ENCODE measurements at places on chromosomes 7 and 10.

GRCh38 chr7:66219805-66220204, 14.7 kb downstream of the TPST1 start:
- no peak for DNase-seq

DNA sequence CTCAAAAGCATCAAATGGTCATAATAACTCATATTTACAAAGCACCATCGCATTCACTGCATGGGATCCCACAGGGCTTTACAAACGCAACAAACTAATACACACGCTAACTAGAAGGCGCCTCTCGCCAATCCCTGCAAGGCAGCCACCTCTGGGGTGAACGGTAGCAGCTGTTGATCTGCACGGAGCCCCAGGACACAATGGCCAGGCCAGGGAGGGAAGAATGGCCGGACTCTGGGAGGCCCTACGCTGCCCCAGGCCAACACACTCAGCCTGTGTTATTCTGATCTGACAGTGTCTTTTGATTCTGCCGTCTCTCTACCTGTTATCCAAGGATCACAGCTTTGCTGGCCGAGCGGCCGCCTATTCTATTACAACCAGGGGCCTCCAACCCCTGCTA, 41.8 kb downstream of the HABP2 start:
- DNase-seq = no peak

DNA sequence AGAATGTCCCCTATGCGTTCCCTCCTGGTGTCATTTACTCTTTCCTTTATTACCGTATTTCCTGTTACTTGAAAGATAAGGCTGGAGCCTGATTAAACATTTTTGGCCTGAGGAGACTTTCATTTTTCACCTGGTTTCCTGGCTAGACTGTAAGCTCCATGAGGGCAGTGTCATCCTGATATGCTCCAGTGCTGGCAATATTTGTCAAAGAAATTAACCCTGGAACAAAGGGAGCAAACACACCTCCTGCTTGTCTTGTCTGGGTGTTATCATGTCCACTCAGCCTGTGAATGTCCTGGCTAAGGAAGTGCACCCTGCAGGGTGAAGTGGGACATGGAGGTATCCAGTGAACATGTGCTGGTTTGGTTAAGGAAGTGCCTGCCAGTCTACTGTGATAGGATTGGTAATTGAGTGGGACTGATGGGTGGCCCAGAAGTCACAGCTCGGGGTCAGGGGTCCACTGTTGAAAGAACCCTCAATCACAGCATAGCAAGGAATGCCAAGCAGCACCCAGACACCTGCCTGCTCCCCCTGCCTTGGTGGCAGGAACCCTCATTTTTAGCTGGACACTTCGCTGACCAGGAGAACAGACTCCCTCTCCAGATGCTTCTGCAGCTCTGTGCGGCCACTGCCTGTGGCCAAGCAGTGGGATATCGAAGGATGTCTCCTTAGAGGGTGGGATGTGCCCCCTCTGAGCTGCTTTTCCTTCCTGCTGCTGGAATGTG, 20.9 kb upstream of the PPIA start:
- DNase-seq = no peak

DNA sequence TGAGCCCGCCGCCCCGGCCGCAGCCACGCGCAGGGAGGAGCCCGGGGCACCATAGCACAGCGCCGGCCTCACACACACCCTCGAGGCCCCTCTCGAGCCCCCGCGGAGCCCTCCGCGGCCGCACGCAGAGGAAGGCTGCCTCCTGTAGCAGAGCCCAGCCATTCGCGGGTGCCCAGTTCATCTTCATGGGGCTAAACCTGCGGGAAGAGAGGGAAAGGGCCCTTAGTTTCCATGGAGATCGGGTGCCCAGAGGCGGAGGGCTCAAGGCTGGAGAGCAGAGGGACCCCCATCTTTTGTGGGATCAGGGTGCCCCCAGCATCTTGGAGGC, 2.9 kb upstream of the SYCE1 start:
- DNase-seq = no peak

DNA sequence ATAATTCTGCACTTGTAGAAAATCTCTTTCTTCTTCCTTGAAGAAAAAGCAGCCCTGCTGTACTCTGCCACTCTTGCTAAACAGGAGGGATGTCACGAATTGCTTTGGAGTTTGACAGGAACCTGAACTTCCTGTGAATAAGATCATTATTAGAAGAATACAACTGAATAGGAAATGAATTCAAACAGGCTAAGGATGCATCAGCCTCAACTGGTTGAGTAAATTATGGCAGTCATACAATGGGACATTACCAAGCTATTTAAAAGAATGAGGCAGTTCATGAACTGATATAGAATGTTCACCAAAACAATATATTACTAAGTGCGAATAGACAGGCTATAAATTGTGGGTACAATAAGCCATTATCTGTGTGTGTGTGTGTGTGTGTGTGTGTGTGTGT, 97.1 kb upstream of the DOCK1 start:
- no peak for DNase-seq

DNA sequence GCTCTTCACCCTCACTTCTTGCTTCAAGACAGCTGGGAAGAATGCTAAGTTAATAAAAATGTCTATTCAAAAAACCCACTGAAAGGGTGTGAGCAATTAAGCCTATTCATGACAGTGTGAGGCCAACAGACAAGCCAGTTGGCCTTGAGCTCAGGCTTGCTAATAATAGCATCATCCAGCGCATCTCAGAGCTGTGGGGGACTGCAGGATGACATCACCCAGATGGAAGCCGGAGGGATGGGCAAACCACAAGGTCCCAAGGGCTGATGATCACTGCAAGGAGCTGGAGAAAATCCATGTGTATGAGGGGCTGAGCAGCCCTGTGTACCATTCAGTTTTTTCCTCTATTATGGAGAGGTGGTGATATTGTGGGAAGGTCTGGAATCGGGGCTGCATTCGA, 770.4 kb downstream of the TNS3 start:
- DNase-seq = no peak

DNA sequence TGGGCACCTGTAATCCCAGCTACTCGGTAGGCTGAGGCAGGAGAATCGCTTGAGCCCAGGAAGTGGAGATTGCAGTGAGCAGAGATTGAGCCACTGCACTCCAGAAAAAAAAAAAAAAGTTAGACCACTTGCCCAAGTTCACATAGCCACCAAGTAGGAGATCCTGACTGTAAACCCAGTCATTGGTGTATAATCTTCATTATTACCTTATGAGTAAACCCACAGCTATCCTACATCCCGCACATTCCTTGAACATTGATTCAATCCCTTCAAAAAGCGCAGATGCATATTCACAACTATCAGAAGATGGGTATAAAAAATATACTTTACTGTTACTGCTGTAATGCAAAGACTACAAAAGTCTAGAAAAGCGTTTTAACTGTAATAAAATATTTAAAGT, 512.9 kb downstream of the SUGCT start:
- no peak for DNase-seq

DNA sequence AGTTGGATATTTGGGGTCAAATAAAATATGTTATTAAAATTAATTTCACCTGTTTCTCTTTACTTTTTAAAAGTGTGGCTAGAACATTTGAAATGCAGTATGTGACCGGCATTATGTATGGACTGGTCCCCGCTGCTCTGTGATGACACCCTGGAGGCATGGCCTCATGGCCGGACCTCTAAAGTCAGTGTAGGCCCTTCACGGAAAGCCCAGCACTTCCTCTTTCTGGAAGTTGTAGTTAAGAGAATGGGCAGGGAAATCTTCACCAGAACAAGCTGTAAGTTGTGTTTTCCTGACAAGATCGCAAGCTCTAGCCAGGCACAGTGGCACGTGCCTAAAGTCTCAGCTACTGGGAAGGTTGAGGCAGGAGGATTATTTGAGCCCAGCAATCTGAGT, 38.3 kb upstream of the SRGN start:
- DNase-seq = no peak

- DNase-seq = no peak
Measured at GRCh38 chr7:21624320-21624719, 81.5 kb downstream of the DNAH11 start.

DNA sequence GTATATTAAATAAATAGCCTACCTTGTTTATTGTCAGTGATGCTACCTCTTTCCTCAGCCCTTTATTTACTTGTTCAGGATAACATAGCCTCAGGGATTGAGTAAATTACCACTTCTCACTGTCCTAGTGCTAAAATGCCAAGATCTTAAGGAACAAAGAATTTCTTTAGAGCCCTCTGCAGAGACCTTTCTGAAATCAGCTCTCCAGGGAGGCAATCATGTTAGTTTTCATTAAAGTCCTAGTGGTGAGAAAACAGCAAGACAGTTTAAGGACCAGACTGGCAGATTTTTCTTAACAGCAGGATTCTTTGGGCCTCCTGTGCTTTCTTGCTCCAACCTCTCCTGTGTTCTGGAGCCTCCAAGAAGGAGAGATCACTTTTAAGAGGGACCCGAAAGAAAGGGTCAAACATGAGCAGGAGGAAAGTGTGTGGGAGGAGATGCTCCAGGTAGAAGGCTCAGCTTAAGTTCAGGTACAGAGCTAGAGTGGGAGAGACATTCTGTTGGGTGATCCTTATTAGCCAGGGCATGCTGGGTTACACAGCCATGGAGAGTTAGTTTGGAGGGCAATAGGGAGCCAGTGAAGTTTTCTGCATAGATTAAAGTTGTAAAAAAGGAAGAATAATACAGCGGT, 1.2 kb upstream of the PLCE1 start:
- no peak for DNase-seq
